ENCODE measurements at places on chromosomes 7 and 10. TPM values are rescaled to one million over a fixed set of nuclear protein-coding genes. Genes with fewer than 3 reads are reported as not detected.

DNA sequence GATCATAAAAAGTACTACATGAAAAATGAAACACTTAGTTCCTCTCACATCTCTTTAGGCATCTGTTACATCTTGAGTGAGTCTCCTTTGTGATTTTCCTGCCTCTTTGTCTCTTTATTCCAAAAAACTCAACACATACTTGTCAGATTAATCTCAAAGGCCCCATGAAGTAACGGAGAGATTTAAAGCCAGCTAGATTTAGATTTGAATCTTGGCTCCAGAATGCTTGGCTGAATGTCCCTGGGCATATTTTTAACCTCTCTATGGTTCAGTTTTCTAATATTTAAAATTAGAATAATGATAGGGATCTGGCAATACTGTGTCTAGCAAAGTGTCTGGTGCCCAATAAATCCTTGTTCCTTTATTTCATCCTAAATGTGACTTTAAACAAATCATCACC lies 140.0 kb downstream of the DGKB start:
- no peak for DNase-seq

DNA sequence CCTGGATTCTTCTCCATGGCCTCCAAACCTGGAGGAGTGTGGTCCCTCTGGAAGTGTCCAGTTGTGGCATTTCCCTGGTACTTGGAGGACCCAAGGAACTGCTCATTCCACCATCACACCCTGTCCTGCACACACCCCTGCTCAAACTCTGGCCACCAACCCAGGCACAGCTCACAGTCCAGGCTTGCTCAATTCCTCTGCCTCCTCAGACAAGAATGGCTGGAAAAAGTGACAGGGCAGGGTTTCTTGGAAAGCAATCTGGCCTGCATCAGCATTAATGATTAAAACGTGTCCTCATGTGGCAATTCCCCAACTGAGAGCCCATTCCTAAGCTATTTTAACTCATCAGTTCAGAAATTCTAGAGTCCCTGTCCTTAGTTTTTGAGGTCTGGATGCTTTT lies 17.2 kb upstream of the TPST1 start:
- DNase-seq, result peak; percentile 8

DNA sequence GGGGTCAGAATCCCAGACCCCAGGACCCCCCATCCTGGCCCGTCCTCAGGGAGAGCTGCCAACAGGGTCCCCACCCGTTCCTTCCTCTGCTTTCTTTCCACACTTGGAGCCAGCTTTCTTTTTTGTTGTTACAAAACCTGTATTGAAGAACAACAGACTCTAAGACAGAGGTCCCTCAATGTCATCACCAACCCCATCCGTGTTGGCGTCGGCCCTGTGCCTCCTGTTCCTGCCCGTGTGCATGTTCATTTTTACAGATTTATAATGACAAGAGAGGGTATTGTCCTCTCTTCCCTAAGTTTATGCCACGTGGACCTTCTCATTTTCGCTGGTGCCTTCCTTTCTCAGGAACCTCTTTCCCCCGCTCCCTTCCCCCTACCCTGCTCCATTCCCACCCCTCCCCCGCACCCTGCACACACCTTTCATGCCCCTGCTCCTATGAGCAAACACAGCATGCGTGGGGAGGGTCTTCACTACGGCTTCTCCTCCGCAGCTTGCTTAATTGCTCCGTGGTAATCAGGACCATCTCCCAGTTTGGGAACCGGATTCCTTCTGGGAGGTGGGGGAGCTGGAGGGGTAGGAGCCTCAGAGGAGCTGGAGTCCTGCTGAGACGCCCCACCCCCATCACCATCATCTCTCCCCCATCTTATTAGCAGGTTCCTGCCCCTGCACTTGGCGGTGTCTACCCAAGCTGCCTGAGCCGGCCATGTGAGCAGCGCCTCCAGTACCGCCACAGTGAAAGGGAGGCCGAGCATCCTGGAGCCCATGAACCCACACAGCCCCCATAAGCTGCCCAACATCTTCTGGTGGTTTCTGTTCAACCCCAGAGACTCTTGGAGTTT lies 88.0 kb upstream of the INSIG1 start:
- DNase-seq, result peak; percentile 69

DNA sequence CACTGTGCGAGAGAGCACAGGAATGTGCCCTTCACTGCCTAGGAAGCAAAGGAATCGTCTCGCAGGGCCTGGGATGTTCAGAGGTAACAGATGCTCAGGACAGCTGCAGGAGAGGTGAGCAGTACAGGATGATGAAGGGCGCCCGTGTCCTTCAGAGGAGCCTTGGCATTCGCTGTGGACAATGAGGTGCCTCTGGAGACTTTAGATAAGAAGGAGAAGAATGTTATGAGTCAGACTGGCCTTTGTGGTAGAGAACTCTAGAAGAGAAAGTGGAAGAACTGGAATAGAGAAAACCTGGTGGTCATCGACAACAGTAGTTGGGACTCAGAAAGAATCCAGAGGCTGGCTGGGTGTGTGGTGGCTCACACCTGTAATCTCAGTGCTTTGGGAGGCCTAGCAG lies 64.4 kb upstream of the LEP start:
- DNase-seq, result no peak

DNA sequence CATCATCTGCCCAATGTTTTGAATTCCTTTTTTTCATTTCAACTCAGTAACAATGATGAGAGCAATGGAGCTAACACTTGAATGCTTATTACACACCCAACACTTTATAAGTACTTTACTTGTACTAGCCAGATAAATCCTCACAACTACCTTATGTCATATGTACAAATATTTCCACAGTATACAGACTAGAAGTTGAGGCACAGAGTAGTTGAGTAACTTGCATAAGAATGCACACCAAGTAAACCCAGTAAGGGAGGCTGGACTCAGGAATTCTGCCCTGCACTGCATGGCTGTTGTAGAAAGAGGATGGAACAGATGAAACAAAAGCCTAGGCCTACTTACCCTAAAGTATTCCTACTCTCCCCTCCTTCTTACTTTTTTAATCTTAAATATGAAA lies 15.8 kb downstream of the DPY19L1 start:
- no peak for DNase-seq

GRCh38 chr10:92268748-92269147 lies 22.1 kb downstream of the CPEB3 start:
- no peak for DNase-seq

DNA sequence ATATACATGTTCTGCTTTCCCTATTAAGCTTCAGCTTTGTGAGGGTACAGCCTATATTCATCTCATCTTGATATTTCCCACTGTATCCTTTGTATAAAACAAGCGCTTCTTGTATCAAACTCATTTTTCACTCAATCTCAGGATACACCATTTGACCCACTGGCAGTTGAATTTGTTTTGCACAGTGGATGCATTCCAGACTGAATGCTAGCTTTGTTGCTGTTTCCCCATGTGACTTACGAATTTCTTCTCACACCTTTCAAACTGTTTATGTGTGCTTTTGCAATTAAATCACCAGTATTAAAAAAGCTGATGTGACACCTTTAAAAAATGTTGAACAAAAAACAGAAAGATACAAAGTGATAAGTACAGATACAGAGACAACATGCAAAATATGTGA lies 180.9 kb downstream of the ZNF438 start:
- DNase-seq, result no peak

DNA sequence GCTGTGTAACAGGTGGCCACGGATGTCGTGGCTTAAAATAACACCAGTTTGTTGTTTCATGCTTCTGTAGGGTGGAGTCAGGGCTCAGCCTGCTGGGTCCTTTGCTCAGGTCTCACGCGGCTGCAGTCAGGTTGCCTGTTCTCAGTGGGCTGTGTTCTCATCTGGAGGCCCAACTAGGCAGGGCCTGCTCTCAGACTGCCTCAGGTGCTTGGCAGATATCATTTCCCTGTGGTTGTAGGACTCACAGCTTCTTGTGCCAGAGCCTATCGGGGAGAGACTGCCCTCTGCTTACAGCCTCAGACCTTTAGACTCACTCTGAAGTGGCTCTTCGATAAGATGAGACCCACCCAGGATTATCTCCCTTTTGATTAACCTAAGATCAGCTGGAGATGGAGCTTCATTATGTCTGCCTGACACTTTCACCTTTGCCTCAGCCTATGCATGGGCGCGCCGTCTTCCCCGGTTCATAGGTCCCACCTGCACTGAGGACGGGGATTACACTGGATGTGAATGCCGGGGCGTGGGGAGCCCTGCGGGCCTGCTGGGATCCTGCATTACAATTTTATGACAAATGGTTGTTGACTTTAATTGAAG lies 55.3 kb downstream of the INPP5A start:
- DNase-seq, result no peak

Gene SEC24C
- 66.9 TPM for total RNA-seq

Gene CHN2
- 22.5 TPM for total RNA-seq

Gene MYH16
- total RNA-seq, result not detected

Gene TRIM8
- 198 TPM for total RNA-seq

Gene TMEM176B
- total RNA-seq, result 345 TPM

Gene ANKRD30A
- total RNA-seq, result not detected

Data from kidney (tissue), 22 donors.